GOT3 (cell line): ENCODE measurements at places on chromosomes 11 and 22.

DNA sequence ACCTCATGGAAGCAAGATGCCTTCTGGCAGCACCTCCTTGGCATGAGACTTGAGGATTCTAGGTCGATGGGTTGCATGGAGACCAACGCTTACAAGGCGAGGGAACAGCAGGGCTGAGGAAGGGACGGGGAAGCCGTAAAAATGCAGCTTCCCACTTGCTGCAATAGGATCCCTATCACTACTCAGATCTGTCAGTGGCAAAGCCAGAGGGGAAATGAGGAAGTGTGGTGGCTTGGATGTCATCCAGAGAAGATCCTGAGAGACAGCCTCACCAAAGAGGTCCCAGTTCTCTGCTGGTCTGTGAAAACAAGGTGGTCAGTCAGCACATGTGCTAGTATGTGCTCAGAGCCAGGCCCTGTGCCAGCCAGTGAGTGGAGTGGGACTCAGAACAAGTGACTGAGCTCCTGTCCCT is 22.2 kb downstream of the CYB5R2 start:
- DNase-seq, result no peak

DNA sequence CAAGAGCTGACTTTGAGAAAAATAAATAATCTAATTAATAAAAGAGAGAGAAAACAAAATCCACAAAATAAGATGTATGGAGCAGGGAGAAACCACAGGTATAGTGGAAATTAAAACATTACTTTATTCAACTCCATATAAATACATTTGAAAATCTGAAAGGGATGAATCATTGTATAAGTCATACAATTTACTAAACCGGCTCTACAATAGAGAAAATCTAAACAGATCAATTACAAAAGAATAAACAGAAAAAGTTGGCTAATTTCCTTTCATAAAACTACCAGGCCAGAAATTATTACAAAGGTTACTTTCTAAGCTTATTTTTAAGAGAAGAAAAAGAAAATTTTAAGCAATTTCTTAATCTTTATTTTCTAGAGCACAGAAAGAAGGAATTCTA is 51.3 kb upstream of the DRD2 start:
- no peak for DNase-seq

GRCh38 chr22:19728836-19729235 is 5.5 kb downstream of the GP1BB start:
- DNase-seq, result no peak

DNA sequence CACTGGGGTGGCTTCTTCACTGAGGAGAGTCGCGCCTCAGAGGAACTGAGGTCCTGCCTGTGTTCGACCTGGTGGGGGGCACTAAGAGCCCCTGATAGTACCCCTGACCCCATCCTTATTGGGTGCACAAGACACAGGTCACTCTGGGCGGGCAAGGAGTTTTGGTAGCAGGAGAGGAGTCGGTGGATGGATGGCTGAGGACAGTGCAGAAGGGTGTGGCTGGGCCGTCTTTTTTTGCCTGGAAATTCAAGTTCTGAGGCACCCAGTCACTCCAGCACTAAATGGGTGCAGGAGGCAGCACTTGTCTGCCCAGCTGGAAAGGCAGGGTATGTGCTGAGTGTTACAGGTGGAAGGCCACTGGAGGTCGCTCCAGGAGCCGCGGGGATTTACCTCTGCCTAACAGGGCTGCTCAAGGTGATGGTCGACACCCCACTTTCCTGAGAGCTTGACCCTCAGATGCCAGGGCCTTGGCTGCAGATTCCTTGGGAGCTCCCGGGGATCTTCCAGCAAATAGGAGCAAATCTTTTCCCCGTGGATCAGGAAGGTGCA is 960 bp downstream of the TSSC4 start:
- DNase-seq, result no peak

DNA sequence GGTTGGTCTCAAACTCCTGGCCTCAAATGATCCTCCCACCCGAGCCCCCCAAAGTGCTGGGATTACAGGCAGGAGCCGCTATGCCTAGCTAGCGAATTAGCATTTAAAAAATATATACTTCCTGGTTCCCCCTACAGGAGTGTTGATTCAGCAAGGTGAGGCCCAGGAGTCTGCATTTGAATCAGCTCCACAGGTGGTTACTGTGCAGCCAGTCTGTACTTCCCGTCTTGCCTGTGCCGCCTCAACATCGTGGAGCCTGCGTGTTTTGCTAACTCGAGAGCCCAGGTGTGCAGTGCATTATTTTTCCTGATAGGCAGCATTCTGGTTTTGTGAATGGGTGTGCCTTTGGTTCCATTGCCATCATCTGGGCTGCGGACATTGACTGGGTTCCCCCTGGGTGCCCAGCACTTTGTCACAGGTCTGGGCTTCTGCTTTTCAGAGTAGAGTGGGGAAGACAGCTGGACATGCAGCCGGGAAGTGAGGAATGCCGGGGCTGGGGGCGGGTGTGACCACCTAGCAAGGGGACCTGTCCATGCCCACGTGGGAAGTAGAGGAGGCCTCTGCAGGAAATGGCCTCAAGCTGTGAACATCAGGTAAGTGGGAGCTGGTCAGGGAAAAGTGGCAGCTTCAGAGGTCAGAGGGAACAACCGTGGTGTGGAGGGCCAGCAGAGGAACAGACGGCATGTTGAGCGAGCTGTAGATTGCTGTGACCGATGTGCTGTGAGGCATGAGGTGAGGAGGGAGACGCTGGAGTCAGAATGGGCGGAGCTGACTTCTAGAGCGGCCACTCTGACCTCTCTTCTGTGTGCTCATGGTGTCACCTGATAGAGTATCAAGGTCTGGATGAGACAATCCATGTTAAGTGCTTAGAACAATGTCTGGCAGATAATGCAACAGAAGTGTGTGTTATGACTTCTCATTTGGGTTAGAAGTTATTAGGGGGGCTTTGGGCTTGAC is 42.2 kb downstream of the PPFIA1 start:
- DNase-seq, result no peak

- DNase-seq, result no peak
Observed at GRCh38 chr11:1529286-1529685, 42.7 kb upstream of the MOB2 start.

DNA sequence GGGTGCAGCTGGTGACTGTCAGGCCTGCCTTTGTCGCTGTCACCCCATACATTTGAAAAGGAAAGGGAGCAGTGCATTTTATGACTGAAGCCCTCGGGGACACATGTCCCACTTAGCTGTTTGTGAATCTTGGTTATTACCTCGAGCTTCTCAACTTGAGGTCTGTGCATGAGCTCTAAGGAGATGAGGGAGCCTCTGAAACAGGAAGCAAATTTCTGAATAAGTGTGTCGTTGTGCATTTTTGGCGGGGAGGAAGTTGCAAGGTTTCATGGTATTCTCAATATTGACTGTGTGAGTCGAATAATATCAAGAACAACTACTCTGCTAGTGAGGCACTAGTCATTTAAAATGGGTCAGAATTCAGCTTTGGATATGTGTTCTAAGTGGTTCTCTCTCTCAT is 149.7 kb upstream of the PLET1 start:
- no peak for DNase-seq
